CD8-positive, alpha-beta memory T cell (primary cell): ENCODE measurements at places on chromosomes 7 and 10. TPM values are rescaled to one million over a fixed set of nuclear protein-coding genes. Genes with fewer than 3 reads are reported as not detected.

- H3K4me1 ChIP-seq, result peaks cover 16% of the 10 kb centered on the region
- H3K36me3 ChIP-seq, result no peaks in the 10 kb centered on the region
- no peaks in the 10 kb centered on the region for H3K27me3 ChIP-seq
Measured at GRCh38 chr7:2843711-2844152, 376 bp downstream of the GNA12 start.

The SLC18A3 gene
- total RNA-seq, result not detected

The MCM10 gene
- 71.3 TPM for total RNA-seq

- no peak for DNase-seq
- no peak overlapping the region for H3K4me3 ChIP-seq
Measured at GRCh38 chr10:86067436-86068050, 299.1 kb downstream of the GRID1 start.

DNA sequence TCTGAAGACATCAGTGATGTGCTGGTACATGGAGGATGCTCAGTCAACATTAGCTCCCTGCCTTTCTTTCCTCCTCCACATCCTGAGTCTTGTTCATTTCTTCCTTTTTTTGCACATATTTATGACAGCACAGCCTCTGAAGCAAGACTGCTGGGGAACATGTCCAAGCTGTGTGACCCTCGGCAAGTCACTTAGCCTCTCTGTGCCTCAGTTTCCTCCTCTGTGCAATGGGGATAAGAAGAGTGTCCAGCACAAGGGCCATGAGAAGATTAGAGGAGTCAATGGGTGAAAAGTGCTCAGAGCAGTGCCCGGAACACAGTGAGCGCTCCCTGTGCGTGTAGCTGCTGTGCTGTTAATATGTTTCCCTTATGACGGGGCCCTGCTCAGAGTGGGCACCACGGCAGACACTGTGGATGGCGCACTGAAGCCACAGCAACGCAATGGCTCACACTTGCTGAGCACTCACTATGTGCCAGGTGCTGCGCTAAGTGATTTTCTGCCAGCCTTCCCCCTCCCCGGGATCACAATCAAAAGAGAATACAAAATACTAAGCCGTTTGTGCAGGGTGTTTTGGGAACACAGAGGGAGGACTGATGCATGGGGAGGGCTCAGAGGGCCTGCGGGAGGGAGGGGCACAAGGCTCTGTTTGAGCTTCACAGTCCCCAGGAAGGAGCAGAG lies 28.7 kb downstream of the ZCCHC24 start:
- DNase-seq, result no peak
- no peaks in the 10 kb centered on the region for H3K4me1 ChIP-seq
- H3K27ac ChIP-seq, result no peak overlapping the region
- no peaks in the 10 kb centered on the region for H3K27me3 ChIP-seq

- H3K27me3 ChIP-seq, result no peaks in the 10 kb centered on the region
- no peak for DNase-seq
- no peaks in the 10 kb centered on the region for H3K4me1 ChIP-seq
- no peaks in the 10 kb centered on the region for H3K36me3 ChIP-seq
Measured at GRCh38 chr10:62426600-62426999, 52.4 kb downstream of the ZNF365 start.

The CCL26 gene
- not detected for total RNA-seq

DNA sequence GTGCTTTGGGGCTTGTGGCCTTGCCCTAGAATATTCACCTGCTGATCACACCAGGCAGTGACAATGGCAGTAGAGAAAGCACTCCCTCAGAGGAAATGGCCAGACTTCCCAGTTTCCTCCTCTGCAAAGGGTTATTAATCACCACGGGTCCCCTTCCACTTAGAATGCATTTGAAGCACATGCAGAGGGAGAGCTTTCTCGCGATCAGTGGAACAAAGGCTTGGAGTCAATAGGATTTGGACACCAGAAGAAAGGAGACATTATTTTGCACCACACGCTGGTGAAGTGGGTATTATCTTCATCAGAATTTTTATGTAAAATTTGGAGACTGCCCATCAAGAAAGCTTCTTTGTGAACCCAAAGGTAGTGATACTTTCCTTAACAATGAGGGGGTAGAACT lies 35.4 kb upstream of the INHBA start:
- no peak overlapping the region for H3K4me3 ChIP-seq
- no peaks in the 10 kb centered on the region for H3K36me3 ChIP-seq
- H3K27me3 ChIP-seq, result no peaks in the 10 kb centered on the region
- H3K4me1 ChIP-seq, result no peaks in the 10 kb centered on the region
